ENCODE measurements at places on chromosomes 5 and 9. TPM values are rescaled to one million over a fixed set of nuclear protein-coding genes. Genes with fewer than 3 reads are reported as not detected.

SPATA31A6 gene
- 1.1 TPM for total RNA-seq

GPX8 gene
- total RNA-seq: 10.2 TPM

NUDT12 gene
- 18.0 TPM for total RNA-seq

ALDH7A1 gene
- 37.3 TPM for total RNA-seq

TMEM174 gene
- 0.18 TPM for total RNA-seq

ACSL6 gene
- 0.79 TPM for total RNA-seq

KIF24 gene
- total RNA-seq: 6.3 TPM

PCDHB16 gene
- 3.4 TPM for total RNA-seq

ADAMTS2 gene
- total RNA-seq: 0.38 TPM

GOLGA2 gene
- total RNA-seq: 41.0 TPM

FYB1 gene
- total RNA-seq: 11.9 TPM

ARHGEF37 gene
- 1.2 TPM for total RNA-seq

TEX48 gene
- not detected for total RNA-seq

SLC34A3 gene
- total RNA-seq: not detected

FOXD4L6 gene
- 2.0 TPM for total RNA-seq

GRM6 gene
- total RNA-seq: 1.4 TPM

FKTN gene
- 16.7 TPM for total RNA-seq

TRIM52 gene
- total RNA-seq: 22.5 TPM

PDE6A gene
- 0.18 TPM for total RNA-seq

DOCK8 gene
- 0.14 TPM for total RNA-seq

PAIP2 gene
- 145 TPM for total RNA-seq

FOXE1 gene
- total RNA-seq: 0.16 TPM

GLRA1 gene
- total RNA-seq: 9.1 TPM

SEMA4D gene
- 21.9 TPM for total RNA-seq

PCDHGA11 gene
- total RNA-seq: 8.8 TPM

GALNT10 gene
- 29.8 TPM for total RNA-seq

CTNNA1 gene
- 204 TPM for total RNA-seq

SVEP1 gene
- 1.7 TPM for total RNA-seq

IRX1 gene
- total RNA-seq: 0.18 TPM

ASPN gene
- not detected for total RNA-seq

C9orf50 gene
- total RNA-seq: 0.19 TPM

CAPSL gene
- total RNA-seq: not detected

TMC1 gene
- 10.9 TPM for total RNA-seq

POMT1 gene
- total RNA-seq: 29.8 TPM

RNF183 gene
- total RNA-seq: 0.20 TPM

SLCO6A1 gene
- total RNA-seq: 0.88 TPM

MEF2C gene
- 123 TPM for total RNA-seq

OTULINL gene
- 0.22 TPM for total RNA-seq

MLANA gene
- total RNA-seq: 5.9 TPM

GABRA6 gene
- not detected for total RNA-seq

LCN10 gene
- 0.73 TPM for total RNA-seq

CDH6 gene
- 6.0 TPM for total RNA-seq

SRD5A1 gene
- 28.6 TPM for total RNA-seq

DBH gene
- 0.73 TPM for total RNA-seq

PDCD1LG2 gene
- total RNA-seq: 0.86 TPM

PCDHGB1 gene
- total RNA-seq: 0.60 TPM

PTGDS gene
- total RNA-seq: 2.0 TPM

Measured in motor neuron (in vitro differentiated cells).